Right cardiac atrium (tissue), 5 donors: ENCODE measurements at places on chromosomes 6 and 20.

- no peak for DNase-seq
These were observed 36.8 kb downstream of the TSPYL4 start for GRCh38 chr6:116217069-116217468.

DNA sequence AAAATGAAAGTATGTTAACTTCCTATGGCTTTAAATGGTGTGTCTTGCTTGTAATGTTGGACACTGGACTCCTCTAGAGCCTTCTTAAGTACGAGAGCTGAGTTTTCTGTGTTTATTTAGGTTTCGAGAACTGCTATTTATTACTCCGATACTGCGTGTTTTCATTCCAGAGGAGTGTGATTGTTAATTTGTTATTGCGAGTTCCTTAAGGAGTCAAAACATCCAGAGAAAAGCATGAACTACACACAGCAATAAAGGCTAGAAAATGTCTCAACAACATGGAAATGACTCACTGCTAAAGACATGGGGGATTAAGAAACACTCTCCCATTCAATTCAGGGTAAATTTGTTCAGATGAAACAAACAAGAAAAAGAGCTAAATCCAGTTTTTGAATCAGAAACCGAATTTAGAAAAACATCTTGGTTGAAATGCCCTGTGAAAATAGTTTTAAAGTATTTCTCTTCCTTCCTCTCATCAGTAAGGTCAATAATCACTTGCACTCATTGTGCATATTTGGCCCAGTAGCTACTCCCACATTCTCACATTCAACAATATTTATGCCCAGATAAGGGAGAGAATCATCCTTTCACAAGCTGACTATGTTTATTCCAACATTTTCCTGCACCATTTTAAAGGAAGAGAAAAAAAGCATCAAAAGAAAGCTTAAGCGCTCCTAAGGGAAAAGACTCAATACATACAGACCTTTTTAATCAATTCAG lies 36.0 kb downstream of the ATXN1 start:
- DNase-seq: no peak

- DNase-seq: no peak
These were observed 171.3 kb downstream of the CDC5L start for GRCh38 chr6:44558832-44559251.

GRCh38 chr6:150418827-150419594 lies 50.2 kb downstream of the IYD start:
- DNase-seq: peak; percentile 80

GRCh38 chr6:53866226-53866625 lies 71.4 kb downstream of the LRRC1 start:
- DNase-seq: no peak

GRCh38 chr6:1482381-1483166 lies 93.2 kb downstream of the FOXF2 start:
- DNase-seq: no peak

- no peak for DNase-seq
These were observed 128.9 kb downstream of the SYNDIG1 start for GRCh38 chr20:24598346-24598745.

GRCh38 chr6:114449659-114450058 lies 106.8 kb upstream of the HS3ST5 start:
- DNase-seq: no peak

- DNase-seq: peak; percentile 27
These were observed 126.7 kb downstream of the UNC5CL start for GRCh38 chr6:40912158-40912946.

GRCh38 chr6:147161974-147162495 lies 42.2 kb upstream of the STXBP5 start:
- no peak for DNase-seq

DNA sequence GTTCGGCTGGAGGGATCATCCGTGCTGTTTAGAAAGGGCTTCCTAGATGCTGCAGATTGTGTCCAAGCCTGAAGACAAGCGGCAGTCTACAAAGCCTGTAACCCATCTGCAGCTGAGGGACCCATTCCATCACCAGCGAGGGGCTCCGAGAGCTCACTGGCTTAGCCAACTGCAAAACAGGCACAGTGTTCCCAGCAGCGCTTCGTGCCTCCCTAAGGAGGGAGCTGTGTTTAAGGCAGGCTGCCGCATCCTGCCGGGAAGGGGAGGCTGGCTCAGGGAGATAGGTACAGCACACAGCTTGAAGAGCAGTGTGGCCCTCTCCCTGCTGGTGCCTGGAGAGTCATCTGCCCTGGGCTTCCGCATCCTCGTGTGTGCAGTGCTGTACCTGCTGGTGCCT lies 32.4 kb downstream of the DUSP22 start:
- no peak for DNase-seq
